Nasal cavity respiratory epithelium epithelial cell of viscerocranial mucosa (primary cell): ENCODE measurements at places on chromosomes 16 and 17. TPM values are rescaled to one million over a fixed set of nuclear protein-coding genes. Genes with fewer than 3 reads are reported as not detected.

Gene TBC1D3B
- total RNA-seq = 1.4 and 3.2 TPM in 2 replicates

Gene SCNN1G
- under 0.01 and 0.14 TPM in 2 replicates for total RNA-seq

Gene ABCA3
- 0.64 and 0.68 TPM in 2 replicates for total RNA-seq

Gene ZPBP2
- not detected in 2 replicates for total RNA-seq

Gene CHAD
- total RNA-seq = not detected in 2 replicates

Gene PPM1E
- 0.21 and 0.68 TPM in 2 replicates for total RNA-seq

Gene WFDC1
- not detected in 2 replicates for total RNA-seq

Gene RAMP2
- total RNA-seq = not detected in 2 replicates

Gene KRTAP9-4
- total RNA-seq = not detected in 2 replicates

Gene DOC2B
- under 0.01 and 17.8 TPM in 2 replicates for total RNA-seq

Gene CLEC3A
- total RNA-seq = not detected in 2 replicates

Gene KRT9
- 0.21 and 0.34 TPM in 2 replicates for total RNA-seq

Gene BTBD17
- not detected in 2 replicates for total RNA-seq

Gene UTP18
- 34.2 and 34.7 TPM in 2 replicates for total RNA-seq

Gene ZNF319
- total RNA-seq = 4.1 and 19.5 TPM in 2 replicates

Gene RNF213
- 47.5 and 159 TPM in 2 replicates for total RNA-seq

Gene CCL7
- total RNA-seq = not detected in 2 replicates

Gene C1QL1
- under 0.01 and 0.07 TPM in 2 replicates for total RNA-seq

Gene KSR1
- total RNA-seq = 1.0 and 9.5 TPM in 2 replicates

Gene HOXB1
- total RNA-seq = not detected in 2 replicates

Gene GINS3
- 1.7 and 3.6 TPM in 2 replicates for total RNA-seq

Gene HOXB2
- total RNA-seq = 0.36 TPM in 1 of 2 replicates, not detected in the other

Gene ANTKMT
- total RNA-seq = 10.0 and 20.5 TPM in 2 replicates

Gene RDM1
- 0.14 TPM in 1 of 2 replicates, not detected in the other for total RNA-seq

Gene TK1
- total RNA-seq = 0.78 and 1.4 TPM in 2 replicates

Gene ABCA9
- total RNA-seq = 0.34 and 0.71 TPM in 2 replicates

Gene GRIN2A
- total RNA-seq = under 0.01 TPM in 1 of 2 replicates, not detected in the other

Gene CA4
- total RNA-seq = not detected in 2 replicates

Gene TMEM114
- not detected in 2 replicates for total RNA-seq

Gene CAVIN1
- total RNA-seq = 97.4 and 146 TPM in 2 replicates

Gene ZNF785
- total RNA-seq = 4.1 and 8.2 TPM in 2 replicates

Gene IGSF6
- 0.07 and 0.68 TPM in 2 replicates for total RNA-seq

Gene CCL13
- not detected in 2 replicates for total RNA-seq

Gene LDAF1
- 102 and 124 TPM in 2 replicates for total RNA-seq

Gene ABCC12
- total RNA-seq = not detected in 2 replicates

Gene PLLP
- total RNA-seq = 3.1 and 3.4 TPM in 2 replicates

Gene GCGR
- total RNA-seq = 0.07 TPM in 1 of 2 replicates, not detected in the other

Gene MGAT5B
- total RNA-seq = under 0.01 and 0.07 TPM in 2 replicates

Gene TMEM92
- 0.34 and 1.8 TPM in 2 replicates for total RNA-seq

Gene PERCC1
- not detected in 2 replicates for total RNA-seq

Gene ADCY9
- 21.9 and 33.5 TPM in 2 replicates for total RNA-seq

Gene TEKT5
- 0.14 and 0.34 TPM in 2 replicates for total RNA-seq

Gene G6PC1
- total RNA-seq = not detected in 2 replicates

Gene LHX1
- total RNA-seq = 2.7 TPM in 1 of 2 replicates, not detected in the other

Gene MEAK7
- 46.8 and 52.8 TPM in 2 replicates for total RNA-seq

Gene RASD1
- total RNA-seq = 0.14 and 0.68 TPM in 2 replicates

Gene RNF43
- 10.3 and 16.3 TPM in 2 replicates for total RNA-seq

Gene CHST4
- total RNA-seq = under 0.01 and 0.85 TPM in 2 replicates

Gene TPSG1
- not detected in 2 replicates for total RNA-seq

Gene ABCA8
- 0.21 TPM in 1 of 2 replicates, not detected in the other for total RNA-seq

Gene PRSS27
- total RNA-seq = 1.0 and 1.9 TPM in 2 replicates

Gene PRSS22
- 7.5 and 54.4 TPM in 2 replicates for total RNA-seq

Gene ZNF771
- 6.0 and 8.2 TPM in 2 replicates for total RNA-seq

Gene SULT1A4
- 0.34 and 0.50 TPM in 2 replicates for total RNA-seq

Gene TM4SF5
- not detected in 2 replicates for total RNA-seq
